ENCODE measurements at places on chromosomes 5 and 9.

- no peak for DNase-seq
These were observed 4.7 kb upstream of the SUSD1 start for GRCh38 chr9:112179816-112180215.

GRCh38 chr9:4799033-4799430 lies 6.3 kb downstream of the RCL1 start:
- DNase-seq: no peak

GRCh38 chr5:172920447-172920849 lies 38.8 kb upstream of the RPL26L1 start:
- no peak for DNase-seq

GRCh38 chr9:16585591-16585990 lies 284.9 kb downstream of the BNC2 start:
- DNase-seq: no peak

- no peak for DNase-seq
These were observed 43.9 kb downstream of the HACD4 start for GRCh38 chr9:20987521-20987920.

DNA sequence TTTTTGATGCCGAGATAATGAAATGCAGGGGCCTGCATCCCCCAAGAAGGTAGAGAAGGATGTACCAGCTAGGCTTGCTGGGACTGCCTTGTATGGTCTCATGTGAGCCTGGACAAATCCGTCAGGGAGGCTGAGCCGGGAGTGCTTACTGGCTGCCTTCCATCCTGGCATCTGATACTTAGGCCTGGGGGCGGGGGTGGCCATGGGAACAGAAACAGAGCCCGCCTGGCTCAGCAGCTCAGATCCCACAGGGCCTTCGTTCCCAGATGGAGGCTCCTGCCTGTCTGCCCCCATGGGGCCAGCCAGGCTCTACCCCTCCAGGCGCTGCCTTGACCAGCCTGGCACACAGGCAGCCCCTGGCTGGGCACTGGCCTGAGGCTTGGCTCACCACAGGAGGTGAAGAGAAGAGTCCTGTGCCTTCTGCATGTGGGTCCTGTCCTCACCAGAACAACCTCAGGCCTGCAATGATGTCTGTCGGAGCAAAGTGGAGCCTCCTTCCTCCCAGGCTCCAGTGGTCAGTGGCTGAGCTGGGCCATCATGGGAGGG lies 10.5 kb upstream of the SPATA31E1 start:
- DNase-seq: no peak

- DNase-seq: no peak
These were observed 597.0 kb downstream of the EBF1 start for GRCh38 chr5:158502686-158503085.

DNA sequence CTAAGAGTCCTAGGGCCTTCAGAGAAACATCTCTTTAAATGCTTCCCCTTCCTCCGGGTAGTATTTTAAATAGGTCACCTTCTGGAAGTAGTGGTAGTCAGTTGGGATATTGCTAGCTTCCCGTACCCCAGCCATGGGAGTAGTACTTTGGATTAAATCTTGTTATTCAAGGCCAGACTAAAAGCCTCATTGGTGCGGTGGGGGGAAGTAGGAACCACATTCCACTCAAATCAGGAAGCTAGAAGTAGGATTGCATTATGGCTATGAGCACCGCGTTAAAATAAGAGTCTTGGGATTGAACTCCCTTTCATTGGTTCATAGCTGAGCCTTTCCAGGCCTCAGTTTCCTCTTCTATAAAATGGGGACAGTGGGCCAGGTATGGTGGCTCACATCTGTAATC lies 6.7 kb downstream of the KCNIP1 start:
- no peak for DNase-seq

DNA sequence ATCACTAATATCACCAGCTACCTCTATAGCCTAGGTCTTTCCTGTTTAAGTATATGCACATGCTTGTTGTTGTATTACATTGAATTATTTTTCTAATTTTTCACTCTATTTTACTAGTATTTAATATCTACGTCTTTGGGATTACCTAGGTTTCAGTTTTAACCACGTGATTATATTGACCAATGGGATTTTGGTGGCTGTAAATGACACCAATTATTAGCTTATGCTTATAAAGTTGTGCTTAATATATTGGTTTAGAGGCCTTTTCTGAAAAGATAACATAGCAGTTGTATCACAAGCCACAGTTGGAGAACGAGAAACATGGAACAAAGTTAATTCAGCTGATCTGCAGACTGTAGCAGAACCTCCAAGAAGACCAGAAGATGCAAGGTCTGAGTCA lies 104.8 kb upstream of the PRDM9 start:
- DNase-seq: no peak

- DNase-seq: no peak
These were observed 216.9 kb downstream of the GABBR2 start for GRCh38 chr9:98491828-98492227.

DNA sequence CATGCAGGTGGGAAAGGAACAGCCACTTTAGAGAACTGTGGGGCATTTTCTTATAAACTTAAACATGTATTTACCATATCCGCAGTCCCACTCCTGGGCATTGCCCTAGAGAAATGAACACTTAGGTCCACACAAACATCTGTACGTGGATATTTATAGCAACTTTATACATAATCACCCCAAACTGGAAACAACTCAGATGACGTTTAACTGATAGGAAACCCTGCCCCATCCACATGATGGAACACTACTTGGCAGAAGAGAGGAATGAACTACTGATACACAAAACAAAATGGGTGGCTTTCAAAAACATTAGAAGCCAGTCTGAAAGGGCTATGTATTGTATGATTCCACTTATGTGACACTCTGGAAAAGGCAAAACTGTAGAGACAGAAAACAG lies 22.4 kb downstream of the ECM2 start:
- DNase-seq: no peak

- no peak for DNase-seq
These were observed 354.2 kb upstream of the EFNA5 start for GRCh38 chr5:108024986-108025385.

- DNase-seq: no peak
These were observed 22.8 kb upstream of the ABLIM3 start for GRCh38 chr5:149118463-149118862.

DNA sequence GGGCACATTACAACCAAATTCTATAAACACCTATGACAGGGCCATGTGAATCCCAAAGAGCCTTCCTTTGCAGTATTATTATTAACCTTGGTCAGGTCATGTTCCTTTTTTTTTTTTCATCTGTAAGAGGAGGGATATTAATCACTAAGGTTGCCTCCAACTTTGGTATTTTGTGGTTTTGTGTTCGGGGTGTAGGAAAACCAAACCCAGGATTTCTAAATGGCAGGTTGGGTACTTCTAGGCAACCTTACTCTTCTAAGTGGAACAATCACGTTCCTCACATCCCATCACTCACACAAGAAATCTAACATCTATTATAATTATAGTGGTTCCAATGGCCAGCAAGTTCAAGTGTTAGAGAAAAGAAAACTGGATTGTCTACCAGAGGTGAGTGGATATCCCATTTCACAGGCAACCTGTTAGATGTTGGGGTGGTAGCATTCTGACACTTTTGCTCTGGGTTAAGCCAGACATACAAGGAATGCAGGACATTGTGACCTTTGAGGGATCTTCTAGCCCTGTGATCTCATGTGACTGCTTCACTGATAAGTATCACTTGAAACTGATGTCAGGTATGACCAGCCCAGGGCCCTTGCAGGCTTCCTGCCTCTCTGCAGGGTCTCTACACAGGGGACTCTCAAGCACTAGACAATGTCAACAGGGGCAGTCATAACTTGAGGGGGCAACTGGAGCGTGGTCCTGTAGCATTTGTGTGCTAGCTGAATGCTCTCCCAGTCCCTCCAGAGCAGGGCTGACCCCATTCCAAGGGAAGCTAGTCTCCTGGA lies 126.2 kb upstream of the VLDLR start:
- DNase-seq: no peak

DNA sequence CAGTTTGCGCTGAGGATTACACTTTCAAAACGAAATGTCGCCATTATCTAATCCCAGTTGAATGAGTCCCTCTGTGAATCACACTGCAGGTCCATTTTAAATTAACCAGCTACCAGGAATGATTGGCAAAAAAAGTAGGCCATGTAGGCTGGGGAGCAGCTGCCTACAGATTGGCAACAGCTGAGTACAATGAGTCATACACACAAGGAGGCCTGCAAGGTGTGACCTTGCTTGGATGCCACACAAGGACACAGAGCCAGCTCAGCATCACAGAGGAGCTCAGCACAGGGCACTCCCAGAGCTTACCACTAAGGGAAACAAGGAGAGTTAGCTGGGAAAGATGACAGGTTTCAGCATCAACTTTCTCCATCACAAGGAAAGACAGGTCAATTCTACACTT lies 12.9 kb downstream of the HAVCR1 start:
- no peak for DNase-seq

GRCh38 chr9:98479967-98480847 lies 224.8 kb upstream of the TBC1D2 start:
- DNase-seq: no peak

- DNase-seq: no peak
These were observed 24.7 kb downstream of the SLC1A3 start for GRCh38 chr5:36631154-36631553.

- DNase-seq: no peak
These were observed 368.1 kb downstream of the TLE4 start for GRCh38 chr9:79939819-79940218.

- DNase-seq: no peak
These were observed 16.3 kb downstream of the LPCAT1 start for GRCh38 chr5:1507457-1507856.

GRCh38 chr5:94745786-94746730 lies 127.6 kb downstream of the SLF1 start:
- no peak for DNase-seq

DNA sequence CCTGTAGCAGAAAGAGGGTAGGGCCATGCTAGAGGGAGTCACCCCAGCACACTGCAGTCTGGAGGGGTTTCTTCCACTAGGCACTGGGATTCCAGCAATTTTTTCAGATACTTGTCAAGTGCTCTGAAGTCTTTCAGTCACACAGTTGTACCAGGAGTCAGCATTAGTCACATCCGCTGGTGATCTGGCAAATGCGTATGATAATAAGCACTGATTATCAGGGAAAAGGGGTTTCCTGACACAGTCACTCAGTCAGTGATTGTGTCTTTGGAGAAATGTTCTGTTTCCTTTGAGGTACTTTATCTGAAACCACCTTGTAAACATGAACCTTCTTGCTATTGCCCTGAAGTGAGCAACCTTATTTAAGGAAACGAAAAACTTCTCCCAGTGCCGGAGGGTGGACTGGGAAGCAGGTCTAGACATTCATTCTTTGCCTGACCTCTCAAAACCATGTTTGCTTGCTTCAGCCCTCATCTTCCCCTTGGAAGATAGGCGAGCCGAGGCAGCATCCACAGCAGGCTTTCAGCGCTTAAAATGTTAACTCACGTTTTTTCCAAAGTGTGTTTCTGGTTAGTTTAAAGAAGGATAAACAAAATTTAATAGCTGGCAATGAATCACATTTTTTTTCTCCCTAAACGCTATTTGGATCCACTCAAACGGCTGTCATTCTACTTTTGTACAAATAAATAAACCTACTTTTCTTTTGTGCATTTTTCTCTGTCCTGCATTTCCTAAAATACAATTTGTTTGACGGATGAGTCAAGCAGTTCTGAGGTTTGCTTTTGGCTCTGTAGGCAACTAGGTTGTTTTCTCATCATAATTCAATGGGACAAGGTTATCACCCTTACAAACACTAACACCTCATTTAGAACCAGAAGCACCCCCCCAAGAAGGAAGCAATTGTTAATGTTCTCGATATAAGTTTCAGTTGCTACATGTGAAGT lies 77.7 kb downstream of the FOXD1 start:
- no peak for DNase-seq

DNA sequence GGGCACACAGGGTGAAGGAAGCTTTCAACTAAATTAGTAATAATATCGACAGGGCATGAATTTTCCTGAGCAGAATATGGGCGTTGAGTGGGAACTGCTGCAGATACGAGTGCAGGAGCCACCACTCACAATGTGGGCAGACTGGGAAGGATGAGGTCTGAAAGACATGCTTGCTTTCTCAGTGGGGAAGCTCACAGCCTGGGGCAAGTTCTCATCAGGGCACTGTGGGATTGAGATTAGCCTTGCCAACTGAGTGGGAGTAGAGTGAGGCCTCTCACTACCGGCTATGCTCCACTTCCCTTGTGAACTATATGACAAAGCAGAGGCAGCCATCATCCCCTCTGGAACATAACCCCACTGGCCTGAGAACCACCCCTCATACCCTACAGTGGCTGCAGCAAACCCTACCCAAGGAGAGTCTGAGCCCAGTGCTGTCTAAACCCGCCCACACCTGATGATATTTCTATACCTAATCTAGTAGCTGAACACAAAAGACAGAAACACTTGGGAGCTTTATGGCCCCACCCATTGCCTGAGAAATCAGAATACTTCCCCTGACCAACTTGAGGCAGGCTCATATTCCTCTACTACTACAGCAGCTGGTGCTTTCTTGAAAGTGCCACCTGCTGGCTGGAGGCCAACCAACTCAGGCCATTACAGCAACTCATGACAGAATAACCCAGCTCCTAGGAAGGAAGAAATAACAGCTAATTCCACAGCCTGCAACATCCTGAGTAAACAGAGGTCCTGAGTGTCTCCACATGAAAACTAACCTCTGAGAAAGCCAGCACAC lies 173.7 kb upstream of the SPEF2 start:
- no peak for DNase-seq

GRCh38 chr5:107560377-107560776 lies 110.4 kb downstream of the EFNA5 start:
- DNase-seq: no peak

GRCh38 chr5:169374761-169375160 lies 73.8 kb upstream of the SLIT3 start:
- no peak for DNase-seq

DNA sequence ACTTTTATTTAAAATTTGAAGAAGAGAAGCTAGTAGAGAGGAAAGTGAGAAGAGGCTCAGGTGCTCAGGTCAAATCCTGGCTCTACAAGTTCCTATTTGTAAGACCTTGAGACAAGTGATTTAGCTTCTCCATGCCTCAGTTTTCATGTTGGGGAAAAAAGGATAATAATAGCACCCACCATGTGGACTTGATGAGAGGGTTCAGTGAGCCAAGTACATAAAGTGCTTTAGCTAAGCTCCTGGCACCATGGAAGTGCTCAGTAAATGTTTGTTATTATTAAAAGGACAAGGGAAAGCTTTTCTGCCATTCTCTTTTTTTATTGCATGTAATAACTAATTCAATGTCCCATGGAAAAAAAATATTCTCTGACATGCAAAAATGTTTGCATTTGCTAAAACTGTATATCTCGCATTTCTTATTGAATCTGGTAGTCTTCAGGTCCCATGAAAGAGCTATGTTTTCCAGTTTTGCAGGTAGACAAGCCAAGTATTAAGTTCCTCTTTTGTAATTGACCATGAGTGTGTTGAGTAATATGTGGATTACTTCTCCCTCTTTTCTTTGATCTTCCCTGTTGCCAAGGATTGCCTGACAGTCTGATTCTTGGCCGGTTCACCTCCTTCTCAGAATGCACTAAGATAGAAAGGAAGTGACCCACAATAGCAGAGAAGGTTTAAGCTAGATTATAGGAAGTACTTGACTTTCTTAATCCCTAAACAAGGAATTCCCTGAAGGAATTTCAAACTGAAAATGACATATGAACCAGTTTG lies 45.6 kb upstream of the TRIM32 start:
- no peak for DNase-seq

GRCh38 chr5:125152044-125152443 lies 405.6 kb upstream of the ZNF608 start:
- no peak for DNase-seq

- DNase-seq: no peak
These were observed 265.4 kb downstream of the DTWD2 start for GRCh38 chr5:118723021-118723338.

Data from NCI-H2107 (cell line).